ENCODE measurements at places on chromosomes 1 and 21.
A peak's percentile ranks its signal among the peaks of the same experiment; 100 is the strongest.

DNA sequence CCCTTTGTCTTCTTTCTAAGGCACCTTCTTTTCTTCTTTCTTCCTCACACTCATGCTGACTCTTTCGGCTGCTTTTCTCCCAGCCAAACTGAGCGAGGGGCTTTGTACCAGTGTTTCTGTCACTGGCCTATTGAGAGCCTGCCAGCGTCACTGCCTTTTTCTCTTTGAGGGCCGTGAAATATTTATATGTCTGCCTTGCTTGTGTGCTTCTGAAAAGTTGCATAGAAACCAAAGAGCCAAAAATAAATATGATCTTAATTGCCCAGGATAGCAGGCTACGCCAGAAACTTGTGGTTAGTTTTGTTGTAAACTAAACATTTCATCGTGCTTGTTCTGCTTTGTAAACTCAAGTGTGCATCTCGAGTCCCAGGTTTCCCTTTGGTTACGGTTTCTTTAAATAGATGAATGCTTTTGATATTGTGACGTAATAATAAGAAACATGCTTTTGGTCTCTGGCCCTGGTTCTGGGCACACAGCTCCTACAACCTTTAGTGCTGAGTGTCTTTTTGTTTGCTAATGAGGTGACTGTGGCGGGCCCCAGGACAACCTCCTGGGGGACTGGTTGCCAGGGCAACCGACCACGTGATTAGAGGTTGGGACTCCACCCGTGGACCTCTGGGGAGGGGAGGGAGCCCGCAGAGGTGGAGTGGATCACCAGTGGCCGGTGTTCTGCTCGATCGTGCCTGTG, 10.8 kb downstream of the SLC37A1 start:
- peak; percentile 16 for DNase-seq

GRCh38 chr1:35797380-35797779, 10.4 kb upstream of the AGO4 start:
- DNase-seq = no peak

DNA sequence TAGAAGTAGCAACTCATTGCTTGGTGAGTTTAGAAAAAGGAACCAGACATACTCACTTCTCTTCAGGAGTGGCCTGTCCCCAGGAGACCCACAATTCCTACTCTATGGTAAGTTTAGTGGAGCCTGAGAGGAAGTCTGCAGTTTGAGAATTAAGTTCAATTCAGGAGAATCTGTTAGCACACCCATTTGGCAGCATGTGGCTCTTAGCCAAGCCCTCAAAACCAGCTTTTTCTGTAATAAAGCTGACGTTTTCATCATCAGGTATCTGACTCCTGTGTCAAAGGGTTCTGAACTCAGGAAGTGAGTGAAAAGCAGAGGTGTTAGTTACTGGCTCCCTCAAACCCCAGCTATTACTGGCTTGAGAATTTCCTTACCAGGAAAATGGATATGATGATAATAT, 20.4 kb upstream of the RGS16 start:
- DNase-seq = no peak

DNA sequence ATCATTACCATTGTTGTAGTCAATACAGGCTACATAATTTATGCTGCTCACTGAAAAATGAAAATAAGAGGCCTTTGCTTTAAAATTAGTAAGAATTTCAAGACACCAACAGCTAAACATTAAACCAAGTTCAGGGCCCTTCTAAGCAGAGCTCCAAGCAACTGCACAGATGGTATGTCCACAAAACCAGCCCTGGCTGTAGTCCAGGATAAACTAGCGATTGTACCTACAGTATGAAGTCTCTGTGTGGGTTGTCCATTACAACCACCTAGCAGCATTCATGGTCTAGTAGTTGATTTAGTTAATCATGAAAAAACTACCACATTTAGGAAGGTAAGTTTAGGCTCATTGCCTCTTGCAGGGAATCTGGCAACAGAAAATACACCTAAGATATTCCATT, 35.3 kb downstream of the CLCA4 start:
- no peak for DNase-seq

- no peak for DNase-seq
Observed at GRCh38 chr1:167880580-167881021, 33.3 kb downstream of the ADCY10 start.

DNA sequence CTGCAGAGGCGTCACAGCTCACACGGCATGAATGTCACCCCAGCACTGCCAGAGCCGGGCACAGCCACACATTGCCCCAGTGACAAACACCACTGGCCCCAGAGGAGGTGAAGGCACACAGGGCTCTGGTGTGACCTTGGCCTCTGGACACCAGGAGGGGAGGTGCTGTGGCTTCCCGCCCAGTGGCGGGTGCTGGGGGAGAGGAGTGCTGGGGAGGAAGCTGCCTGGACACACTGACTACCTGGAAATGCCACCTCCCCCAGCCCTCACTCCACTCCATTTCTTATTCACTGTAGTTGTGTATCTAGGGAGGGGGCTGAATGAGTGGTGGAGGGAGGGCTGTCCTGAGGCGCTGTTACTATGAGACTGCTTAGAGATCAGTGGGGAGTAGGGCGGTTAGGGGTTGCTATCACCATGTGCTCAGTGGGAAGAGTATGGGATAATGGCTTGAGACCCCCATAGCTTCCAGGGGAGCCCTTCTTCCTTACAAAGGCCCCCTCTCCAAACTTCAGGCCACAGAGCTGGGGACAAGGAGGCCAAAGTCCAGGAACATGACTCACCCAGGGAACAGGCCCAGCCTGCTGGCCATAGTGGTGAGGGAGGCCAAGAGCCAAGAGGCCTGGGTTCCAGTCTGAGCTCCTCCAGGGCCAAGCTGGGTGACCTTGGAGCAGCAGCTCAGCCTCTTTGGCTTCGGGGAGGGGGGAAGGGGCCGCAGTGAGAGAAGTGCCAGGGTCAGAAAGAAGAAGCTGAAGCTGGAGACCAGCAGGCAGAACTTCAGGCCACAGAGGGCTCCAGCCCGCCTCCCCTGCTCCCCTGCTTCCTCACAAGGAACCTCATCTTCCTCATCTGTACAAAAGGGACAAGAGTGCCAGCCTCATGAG, 40.1 kb downstream of the AHDC1 start:
- DNase-seq = no peak

DNA sequence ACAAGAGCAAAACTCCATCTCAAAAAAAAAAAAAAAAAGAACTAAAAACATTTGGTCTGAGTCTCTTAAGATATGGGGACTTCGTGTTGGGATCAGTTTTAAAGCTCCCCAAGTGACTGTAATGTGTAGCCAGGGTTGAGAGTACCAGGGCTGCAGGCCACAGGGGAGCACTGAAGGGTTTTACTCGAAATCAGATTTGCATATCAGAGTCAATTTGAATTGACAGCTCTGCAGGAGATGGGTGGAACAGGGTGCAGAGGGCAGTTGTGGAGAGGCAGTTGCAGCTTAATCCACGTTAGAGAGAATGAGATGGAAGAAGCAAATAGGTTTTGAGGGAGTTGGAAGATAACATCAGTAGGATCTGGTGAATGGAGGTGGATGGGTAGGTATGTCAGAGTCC, 20.6 kb upstream of the ELOA start:
- no peak for DNase-seq

DNA sequence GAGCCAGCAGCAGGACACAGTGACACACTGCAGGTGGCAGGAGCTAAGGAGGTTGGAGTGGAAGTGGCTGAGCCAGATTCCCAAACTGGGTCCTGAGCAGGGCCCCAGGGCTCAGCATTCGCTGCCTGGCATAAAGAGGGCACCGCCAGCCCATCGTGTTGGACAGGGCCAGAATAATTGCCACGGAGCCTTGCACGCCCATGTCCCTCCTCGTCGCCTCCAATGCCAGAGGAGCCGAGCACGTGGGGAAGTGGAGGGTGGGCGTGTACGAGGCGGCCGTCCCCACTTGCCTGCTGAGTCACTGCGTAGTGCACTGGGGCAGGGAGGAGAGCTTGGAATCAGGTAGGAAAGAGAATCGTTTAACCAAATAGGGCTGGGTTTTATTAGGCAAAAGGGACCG, 26.1 kb upstream of the LRRC47 start:
- no peak for DNase-seq

- no peak for DNase-seq
Observed at GRCh38 chr1:74690364-74690696, 16.7 kb upstream of the ERICH3 start.

DNA sequence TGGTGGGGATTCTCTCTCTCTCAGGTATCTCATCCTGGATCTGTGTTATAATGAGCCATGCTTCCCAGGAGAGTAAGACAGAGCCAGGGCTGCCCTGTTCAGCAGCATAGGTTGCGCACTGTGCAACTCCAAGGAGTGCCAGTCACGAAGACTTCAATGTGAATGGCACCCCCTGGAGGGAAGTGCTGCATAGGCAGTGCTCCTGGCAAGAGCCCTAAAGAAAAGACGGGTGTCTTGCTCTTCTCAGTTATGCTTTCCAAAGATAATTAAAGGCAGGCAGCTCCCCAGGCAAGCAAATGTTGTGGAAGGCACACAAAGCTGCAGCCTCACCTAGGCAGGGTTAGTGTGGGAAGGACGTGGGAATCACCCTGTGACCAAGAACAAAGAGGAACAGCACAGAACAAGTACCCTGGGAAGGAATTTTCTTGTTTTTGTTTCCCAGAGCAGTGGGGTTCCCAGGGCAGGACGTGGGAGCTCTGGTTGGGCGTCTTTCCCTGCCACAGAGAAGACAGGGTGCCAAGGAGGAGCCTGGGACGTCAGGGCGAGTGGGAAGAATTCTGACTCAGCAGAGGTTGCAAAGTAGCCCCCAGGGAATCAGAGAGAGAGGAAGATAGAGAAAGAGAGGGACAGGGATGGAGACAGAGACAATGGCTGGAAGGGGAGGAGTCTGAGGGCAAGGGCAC, 120.9 kb downstream of the KCNN3 start:
- DNase-seq = peak; percentile 53

GRCh38 chr1:40599926-40600325, 65.6 kb downstream of the RIMS3 start:
- no peak for DNase-seq

DNA sequence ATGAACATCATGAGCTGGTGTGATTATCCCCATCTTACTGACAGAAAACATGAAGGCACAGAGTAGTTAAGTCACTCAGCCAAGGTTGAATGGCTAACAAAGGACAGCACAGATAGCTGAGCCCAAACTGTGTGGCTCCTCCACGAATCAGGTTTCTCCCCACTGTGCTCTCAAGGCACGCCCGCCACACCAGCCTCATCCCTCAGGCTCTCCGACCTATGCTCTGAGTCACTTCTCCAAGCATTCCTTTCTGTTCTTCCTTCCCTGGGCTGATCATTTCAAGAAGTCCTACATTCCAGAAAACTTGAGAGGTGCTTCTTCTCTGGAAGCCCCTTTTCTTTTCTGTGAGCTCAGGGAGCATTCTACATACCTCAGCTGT, 25.3 kb upstream of the SDC3 start:
- DNase-seq = no peak
